ENCODE measurements at places on chromosomes 4 and X. TPM values are rescaled to one million over a fixed set of nuclear protein-coding genes. Genes with fewer than 3 reads are reported as not detected.

GRCh38 chr4:48041535-48042137, 25.1 kb downstream of the NIPAL1 start:
- H3K4me3 ChIP-seq = no peak overlapping the region
- H3K36me3 ChIP-seq = no peaks in the 10 kb centered on the region
- DNase-seq = no peak
- H3K27ac ChIP-seq = no peak overlapping the region
- peaks cover 5% of the 10 kb centered on the region for H3K27me3 ChIP-seq
- peaks cover 32% of the 10 kb centered on the region for H3K4me1 ChIP-seq

KLF8 gene
- total RNA-seq = 1.5 TPM

DNA sequence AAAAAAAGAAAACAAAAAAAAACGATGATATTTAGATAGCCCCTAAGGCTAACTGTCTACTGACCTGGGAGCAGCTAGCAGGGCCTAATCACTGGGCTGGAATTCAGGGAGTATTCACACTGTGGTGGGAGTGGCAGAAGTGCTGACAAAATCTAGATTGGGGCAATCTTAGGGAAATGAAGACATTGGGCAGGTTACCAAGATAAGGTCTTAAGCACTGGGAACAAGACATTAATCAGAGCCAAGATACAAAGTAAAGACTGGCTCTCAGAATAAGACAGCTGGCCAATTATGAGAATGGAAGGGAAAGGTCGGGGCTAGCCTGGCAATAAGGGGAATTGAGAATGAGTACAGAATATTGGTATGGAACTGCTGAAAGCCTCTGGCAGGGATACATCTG, 100.2 kb upstream of the GRIA3 start:
- no peaks in the 10 kb centered on the region for H3K4me1 ChIP-seq
- no peaks in the 10 kb centered on the region for H3K27me3 ChIP-seq
- H3K4me3 ChIP-seq = no peak overlapping the region
- no peaks in the 10 kb centered on the region for H3K36me3 ChIP-seq

PIR gene
- 1.9 TPM for total RNA-seq

DNA sequence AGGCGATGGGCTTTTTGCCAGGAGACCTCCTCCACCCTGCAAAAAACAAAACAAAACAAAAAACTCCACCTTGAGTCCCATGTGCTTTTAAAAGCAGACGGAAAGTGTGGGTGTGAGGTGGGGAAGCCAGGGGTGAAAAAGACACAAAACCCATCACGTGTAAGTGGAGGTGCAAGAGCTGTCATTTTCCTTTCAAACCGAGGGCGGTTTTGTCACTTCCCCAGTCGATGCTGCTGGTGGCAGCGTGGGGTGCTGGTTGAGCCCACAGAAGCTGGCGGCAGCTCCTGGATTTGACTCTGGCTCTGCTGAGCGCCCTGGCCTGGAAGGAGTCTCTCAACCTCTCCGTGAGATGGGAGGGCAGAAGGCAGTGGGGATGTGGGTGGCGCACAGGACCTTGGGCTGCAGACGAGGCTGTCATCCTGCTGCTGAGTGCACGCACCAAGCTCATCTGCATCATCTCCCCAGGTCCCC, 110.0 kb downstream of the PSAPL1 start:
- H3K4me3 ChIP-seq = no peak overlapping the region
- H3K27me3 ChIP-seq = no peaks in the 10 kb centered on the region
- peak; percentile 65 for DNase-seq
- peaks cover 4% of the 10 kb centered on the region for H3K4me1 ChIP-seq
- no peaks in the 10 kb centered on the region for H3K36me3 ChIP-seq

CYTL1 gene
- not detected for total RNA-seq

NKRF gene
- total RNA-seq = 28.4 TPM

Data from CD8-positive, alpha-beta memory T cell (primary cell).